GM13976 (cell line): ENCODE measurements at places on chromosomes 5 and 9.

DNA sequence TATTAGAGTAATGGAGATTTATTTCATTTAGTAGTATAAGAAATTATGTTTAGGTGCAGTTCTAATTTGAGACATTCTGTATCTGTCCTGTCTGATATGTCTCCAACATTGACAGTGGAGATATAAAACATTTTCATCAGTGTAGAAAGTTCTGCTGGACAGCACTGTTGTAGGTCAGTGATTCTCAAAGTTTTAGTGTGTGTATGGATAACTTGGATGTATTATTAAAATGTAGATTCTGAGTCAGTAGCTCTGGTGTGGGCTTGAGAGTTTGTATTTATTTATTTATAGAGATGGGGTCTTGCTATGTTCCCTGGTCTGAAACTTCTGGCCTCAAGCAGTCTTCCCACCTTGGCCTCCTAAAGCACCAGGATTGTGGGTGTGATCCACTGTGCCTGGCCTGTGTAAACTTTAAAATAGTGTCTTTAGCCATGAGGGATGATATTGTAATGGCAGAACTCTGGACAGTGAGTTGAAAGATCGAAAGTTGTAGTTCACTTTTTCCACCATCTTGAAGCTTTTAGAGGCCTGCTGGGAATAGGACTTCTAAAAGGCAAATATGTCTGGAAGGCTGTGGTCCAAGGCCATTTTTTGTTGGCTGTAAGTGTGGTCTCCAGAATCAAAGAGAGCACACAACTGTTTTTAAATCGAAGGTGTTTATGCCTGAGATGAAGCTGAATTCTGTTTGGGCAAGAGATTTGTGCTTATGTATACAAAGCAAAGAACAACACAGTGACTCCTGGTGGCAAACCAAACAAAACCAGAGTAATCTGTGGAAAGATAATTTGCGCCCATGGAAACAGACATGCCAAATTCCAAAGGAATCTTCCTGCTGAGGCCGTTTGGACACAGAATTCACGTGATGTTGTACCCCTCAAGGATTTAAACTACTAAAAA lies 12.4 kb downstream of the UBAP1 start:
- no peak for DNase-seq

DNA sequence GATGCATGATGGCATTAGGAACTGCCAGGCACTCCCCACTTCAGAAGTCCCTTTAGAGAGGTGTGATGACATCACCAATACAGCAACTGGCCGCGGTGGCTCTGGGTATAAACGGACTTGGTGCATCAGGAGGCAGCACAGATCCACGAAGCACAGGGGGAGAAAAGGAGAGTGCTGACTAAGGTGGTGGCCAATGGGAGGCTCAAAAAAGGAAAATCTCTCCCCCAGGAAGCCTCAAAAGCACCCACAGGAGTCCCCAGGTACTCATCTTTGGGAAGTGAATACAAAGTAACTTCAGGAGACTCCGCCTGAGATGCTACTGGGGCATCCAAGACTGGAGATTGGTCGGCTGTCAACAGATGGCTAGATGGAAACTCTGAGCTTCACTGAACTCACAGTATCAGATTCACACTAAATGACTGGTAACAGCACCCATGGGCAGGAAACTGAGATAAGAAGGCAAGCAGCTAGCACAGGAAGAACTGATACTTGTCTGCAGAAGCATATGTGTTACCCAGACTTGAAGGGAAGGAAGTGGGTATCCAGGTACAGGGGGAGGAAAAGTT lies 7.6 kb downstream of the TTC39B start:
- DNase-seq: peak; percentile 36

GRCh38 chr5:90944116-90944515 lies 385.5 kb downstream of the ADGRV1 start:
- no peak for DNase-seq

- no peak for DNase-seq
These were observed 19.6 kb downstream of the RGS3 start for GRCh38 chr9:113482991-113483675.

- DNase-seq: peak; percentile 66
These were observed at the start of gene GABRB2 for GRCh38 chr5:161546470-161547301. GABRB2 (minus strand) TSS chr5:161546725; CDS start chr5:161546643, 82 bp downstream.

DNA sequence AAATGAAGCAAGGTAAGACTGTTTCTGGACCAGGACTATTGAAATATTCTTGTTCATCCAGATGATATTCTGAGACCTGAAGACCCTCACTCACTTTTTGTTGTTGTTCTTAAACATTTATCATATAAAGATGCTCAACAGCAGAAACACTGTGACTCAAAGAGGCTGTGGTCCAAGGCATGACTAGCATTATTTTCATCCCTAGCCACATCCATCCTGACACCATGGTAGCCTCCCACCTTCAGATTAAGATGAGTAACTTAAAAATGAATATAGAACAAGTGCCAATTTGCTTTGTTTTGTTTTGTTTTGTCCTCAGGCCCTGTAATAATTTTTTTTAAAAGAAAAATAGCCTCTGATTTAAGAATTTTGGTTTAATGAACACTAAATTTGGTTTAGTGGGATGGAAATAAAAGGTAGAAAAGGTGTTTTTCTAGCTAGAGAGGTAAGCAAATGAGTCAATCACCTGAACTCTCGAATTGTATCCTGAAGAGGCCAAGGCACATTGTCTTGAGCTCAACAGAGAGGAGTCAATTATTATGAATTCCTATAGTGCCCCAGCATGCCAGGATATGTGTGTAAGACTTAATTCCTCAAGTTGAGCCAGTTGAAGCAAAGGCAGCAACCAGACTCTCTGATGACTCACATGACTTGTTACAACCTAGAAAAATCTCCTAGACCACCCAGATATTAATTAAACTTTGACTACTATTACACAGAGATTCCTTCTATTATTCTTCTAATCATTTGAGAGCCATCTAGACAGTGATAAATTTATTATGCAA lies 380.1 kb upstream of the TUSC1 start:
- no peak for DNase-seq

DNA sequence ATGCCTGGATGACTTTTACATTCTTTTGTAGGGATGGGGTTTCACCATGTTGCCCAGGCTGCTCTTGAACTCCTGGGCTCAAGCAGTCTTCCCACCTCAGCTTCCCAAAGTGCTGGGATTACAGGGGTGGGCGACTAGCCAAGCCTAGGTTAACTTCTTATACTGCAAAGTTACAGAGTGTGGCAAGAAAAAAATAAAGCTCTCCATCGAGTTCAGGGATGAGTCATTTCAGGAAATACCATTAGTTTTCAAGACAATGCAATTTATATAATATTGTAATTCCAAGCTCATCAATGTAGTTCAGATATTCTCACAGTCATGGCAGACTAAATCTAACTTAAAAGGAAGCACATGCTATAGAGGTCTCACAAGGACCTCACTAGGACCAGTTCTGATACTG lies 11.5 kb upstream of the ABO start:
- no peak for DNase-seq
